H9 (cell line): ENCODE measurements at places on chromosomes 1 and 21.

GRCh38 chr1:28865997-28866650 is 48.2 kb upstream of the EPB41 start:
- H3K36me3 ChIP-seq = no peaks in the 10 kb centered on the region; the same call in 2 of the 3 replicates
- no peak for DNase-seq
- no peaks in the 10 kb centered on the region for H3K4me1 ChIP-seq
- no peak overlapping the region for H3K27ac ChIP-seq

GRCh38 chr1:31234870-31235269 is 4.8 kb downstream of the NKAIN1 start:
- H3K4me1 ChIP-seq = peaks cover 2% of the 10 kb centered on the region; the same call in 1 of the 2 replicates
- no peaks in the 10 kb centered on the region; the same call in 1 of the 2 replicates for H3K27me3 ChIP-seq
- no peak for DNase-seq
- no peaks in the 10 kb centered on the region for H3K36me3 ChIP-seq
- no peak overlapping the region for H3K4me3 ChIP-seq

GRCh38 chr1:113868387-113869083 is 3.0 kb downstream of the PTPN22 start:
- H3K27ac ChIP-seq = no peak overlapping the region
- H3K27me3 ChIP-seq = no peaks in the 10 kb centered on the region

GRCh38 chr1:75171876-75172275 is 37.7 kb downstream of the LHX8 start:
- H3K27ac ChIP-seq = no peak overlapping the region
- DNase-seq = no peak
- no peak overlapping the region for H3K4me3 ChIP-seq
- H3K27me3 ChIP-seq = no peaks in the 10 kb centered on the region
- H3K36me3 ChIP-seq = no peaks in the 10 kb centered on the region

DNA sequence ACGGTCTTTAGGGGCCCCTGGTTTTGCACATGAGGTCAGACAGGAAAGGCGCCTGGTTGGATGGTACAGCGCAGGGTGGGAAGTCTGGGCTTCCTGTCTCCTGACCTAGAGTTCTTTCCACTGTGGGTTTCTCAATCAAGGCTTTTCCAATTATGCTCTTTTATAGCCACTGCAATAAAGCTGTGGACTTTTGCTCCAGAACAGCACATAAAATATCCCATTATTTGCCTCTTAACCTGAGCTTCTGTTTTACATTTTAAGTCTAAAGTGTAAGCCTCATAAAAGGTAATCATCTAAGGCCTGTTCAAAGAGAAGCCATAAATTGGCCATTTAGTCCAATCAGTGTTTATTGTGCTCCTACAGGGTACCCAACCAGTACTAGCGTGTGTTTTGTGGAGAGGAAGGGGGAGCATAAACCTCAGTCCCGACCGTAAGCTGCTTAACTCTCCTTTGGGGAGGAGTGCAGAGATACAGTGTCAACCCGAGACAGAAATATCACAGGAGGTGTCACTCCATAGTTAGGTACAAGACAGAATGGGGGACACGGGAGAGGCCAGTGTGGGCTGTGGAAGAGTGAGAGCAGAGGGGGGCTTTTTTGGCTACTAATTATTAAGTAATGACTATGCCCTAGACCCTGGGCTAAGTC is 270.0 kb downstream of the TRABD2B start:
- H3K36me3 ChIP-seq = no peaks in the 10 kb centered on the region
- no peak overlapping the region for H3K27ac ChIP-seq
- no peak for DNase-seq
- H3K4me1 ChIP-seq = no peaks in the 10 kb centered on the region
- H3K4me3 ChIP-seq = no peak overlapping the region

GRCh38 chr1:52234708-52235107 is 92.8 kb downstream of the ZFYVE9 start:
- no peak for DNase-seq
- H3K36me3 ChIP-seq = no peaks in the 10 kb centered on the region
- H3K27me3 ChIP-seq = no peaks in the 10 kb centered on the region
- no peak overlapping the region for H3K4me3 ChIP-seq

DNA sequence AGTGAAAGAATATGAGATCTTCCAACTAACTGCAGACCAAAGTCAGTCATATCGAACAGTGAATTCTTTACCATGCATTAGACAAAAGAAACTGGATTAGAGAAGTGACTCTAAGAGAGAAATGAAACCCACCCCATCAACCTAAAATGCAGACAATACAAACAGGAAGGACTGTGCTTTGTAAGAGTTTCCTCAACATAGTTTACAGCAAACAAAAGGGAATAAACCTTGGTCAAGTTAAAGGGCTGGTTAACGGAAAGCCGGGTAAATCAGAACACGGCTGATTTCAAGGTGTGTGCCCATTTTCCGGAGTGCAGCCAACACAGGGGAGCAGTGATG is 39.2 kb downstream of the SIPA1L2 start:
- DNase-seq = no peak
- no peaks in the 10 kb centered on the region for H3K27me3 ChIP-seq
- no peak overlapping the region for H3K27ac ChIP-seq
- H3K36me3 ChIP-seq = peaks cover 1% of the 10 kb centered on the region; the same call in 1 of the 3 replicates
- no peaks in the 10 kb centered on the region; the same call in 1 of the 2 replicates for H3K4me1 ChIP-seq

DNA sequence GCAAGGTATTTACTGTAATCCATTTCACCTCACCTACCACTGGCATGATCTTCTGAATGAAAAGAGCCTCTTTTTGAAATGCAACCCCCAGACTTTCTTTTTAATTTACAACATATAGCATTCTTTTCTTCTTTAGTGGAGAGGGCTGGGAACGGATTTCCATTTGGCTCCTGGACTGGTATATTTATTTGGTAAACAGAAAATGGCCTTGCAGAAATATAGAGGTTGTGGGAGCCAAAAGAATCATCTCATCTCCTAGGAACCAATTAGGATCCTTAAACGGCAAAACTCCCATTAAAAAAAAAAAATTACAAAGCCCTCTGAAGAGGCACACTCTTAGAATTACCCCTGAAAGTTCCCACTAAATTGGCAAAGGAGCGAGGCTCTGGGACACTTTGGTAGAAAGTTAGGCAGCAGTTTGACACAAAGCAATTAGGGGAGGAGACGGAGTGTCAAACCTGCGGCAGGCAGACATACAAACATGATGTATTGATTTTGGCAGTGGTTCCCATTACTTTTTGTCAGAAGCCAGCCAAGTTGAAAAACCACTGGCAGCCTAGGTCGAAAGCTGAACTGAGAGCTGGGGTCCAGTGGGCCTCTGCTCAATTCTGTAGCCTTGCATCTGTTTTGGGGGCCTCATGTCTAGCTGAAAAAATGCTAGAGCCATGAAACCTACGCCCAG is 135.1 kb upstream of the MAGI3 start:
- no peak overlapping the region for H3K4me3 ChIP-seq
- H3K27ac ChIP-seq = no peak overlapping the region
- DNase-seq = no peak
- no peaks in the 10 kb centered on the region for H3K27me3 ChIP-seq
- H3K36me3 ChIP-seq = no peaks in the 10 kb centered on the region
- peaks cover 4% of the 10 kb centered on the region; the same call in 1 of the 2 replicates for H3K4me1 ChIP-seq

- H3K36me3 ChIP-seq = no peaks in the 10 kb centered on the region
- H3K27me3 ChIP-seq = no peaks in the 10 kb centered on the region
- no peak for DNase-seq
- H3K4me3 ChIP-seq = no peak overlapping the region
- H3K4me1 ChIP-seq = no peaks in the 10 kb centered on the region
Measured at GRCh38 chr1:16178596-16179497, 23.0 kb upstream of the EPHA2 start.

- no peak overlapping the region for H3K27ac ChIP-seq
- H3K4me1 ChIP-seq = no peaks in the 10 kb centered on the region
- peak; percentile 40 for DNase-seq
Measured at GRCh38 chr1:189787201-189787600, 690.5 kb downstream of the BRINP3 start.

GRCh38 chr1:228011721-228012311 is 5.0 kb downstream of the WNT3A start:
- DNase-seq = no peak
- H3K4me1 ChIP-seq = no peaks in the 10 kb centered on the region
- no peak overlapping the region for H3K27ac ChIP-seq
- no peak overlapping the region; the same call in 2 of the 3 replicates for H3K4me3 ChIP-seq
- peaks cover 54% of the 10 kb centered on the region for H3K27me3 ChIP-seq
- no peaks in the 10 kb centered on the region; the same call in 2 of the 3 replicates for H3K36me3 ChIP-seq

- H3K4me3 ChIP-seq = no peak overlapping the region
- no peak for DNase-seq
Measured at GRCh38 chr1:117793413-117793812, 136.0 kb downstream of the GDAP2 start.

DNA sequence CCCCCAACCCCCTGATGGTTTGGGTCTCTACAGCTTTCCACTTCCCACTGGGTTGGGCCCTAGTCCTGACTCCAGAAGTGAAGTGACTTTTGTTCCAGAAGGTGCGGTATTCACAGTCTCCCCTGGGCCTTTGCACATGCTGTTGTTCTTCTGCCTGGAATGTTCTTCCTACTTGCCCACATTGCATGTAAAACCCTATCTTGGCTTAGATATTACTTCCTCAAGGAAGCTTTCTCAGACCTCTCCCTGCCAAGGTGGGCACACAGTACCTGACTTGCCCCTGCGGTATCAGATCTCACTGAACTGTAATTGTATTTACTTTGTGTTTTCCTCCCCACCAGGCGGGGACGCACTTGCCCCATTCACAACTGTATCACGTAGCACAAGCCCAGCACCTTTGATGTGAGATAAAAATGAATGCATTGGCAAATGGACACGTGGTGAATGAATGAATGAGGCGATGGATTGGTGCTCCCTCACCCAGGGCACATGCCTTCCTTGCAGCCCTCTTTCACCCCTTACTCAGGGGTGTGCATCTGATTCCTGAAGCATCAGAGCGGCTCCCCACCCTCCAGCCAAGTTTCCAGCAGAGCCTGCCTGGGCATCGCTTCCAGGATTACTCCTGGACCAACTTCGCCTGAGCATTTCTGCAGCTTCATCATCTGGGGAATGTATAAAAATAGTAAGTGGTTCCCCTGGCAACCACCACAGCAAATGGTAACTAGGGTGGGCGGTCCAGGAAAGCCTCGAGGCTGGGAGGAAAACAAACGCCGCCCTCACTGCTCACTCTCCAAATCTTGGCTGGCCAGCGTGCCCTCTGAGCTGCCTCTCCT is 19.8 kb downstream of the NENF start:
- no peak overlapping the region for H3K27ac ChIP-seq
- H3K27me3 ChIP-seq = no peaks in the 10 kb centered on the region
- no peaks in the 10 kb centered on the region for H3K36me3 ChIP-seq
- H3K4me1 ChIP-seq = no peaks in the 10 kb centered on the region

DNA sequence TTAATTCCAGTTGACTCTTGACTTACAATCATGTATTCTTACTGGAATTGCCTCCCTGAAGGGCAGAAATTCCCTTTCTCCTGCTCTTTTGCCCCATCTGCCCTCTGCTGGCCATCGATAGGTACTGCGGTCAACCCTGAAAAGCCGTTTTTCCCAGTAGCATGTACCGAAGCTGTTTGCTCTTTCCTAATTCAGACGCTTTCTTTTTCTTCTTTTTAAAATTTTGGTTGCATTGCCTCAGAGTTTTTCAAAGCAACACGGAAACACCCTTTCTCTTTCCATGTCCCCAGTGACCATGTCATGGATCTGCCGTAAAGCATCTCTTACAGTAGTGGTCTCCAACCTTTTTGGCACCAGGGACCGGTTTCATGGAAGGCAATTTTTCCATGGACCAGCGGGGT is 164.2 kb upstream of the C1orf21 start:
- peaks cover 2% of the 10 kb centered on the region; the same call in 1 of the 2 replicates for H3K27me3 ChIP-seq
- H3K27ac ChIP-seq = no peak overlapping the region
- DNase-seq = peak; percentile 54
- no peaks in the 10 kb centered on the region; the same call in 1 of the 2 replicates for H3K4me1 ChIP-seq
- no peaks in the 10 kb centered on the region for H3K36me3 ChIP-seq
- H3K4me3 ChIP-seq = no peak overlapping the region; the same call in 2 of the 3 replicates

- peak; percentile 85 for DNase-seq
- H3K4me3 ChIP-seq = peak within 1 kb of the TSS; percentile 82
- no peak within 1 kb of the TSS for H3K27ac ChIP-seq
Measured at GRCh38 chr1:55039342-55040082, at the start of gene PCSK9. PCSK9 (plus strand) TSS chr1:55039548; CDS start chr1:55039838, 290 bp downstream.

DNA sequence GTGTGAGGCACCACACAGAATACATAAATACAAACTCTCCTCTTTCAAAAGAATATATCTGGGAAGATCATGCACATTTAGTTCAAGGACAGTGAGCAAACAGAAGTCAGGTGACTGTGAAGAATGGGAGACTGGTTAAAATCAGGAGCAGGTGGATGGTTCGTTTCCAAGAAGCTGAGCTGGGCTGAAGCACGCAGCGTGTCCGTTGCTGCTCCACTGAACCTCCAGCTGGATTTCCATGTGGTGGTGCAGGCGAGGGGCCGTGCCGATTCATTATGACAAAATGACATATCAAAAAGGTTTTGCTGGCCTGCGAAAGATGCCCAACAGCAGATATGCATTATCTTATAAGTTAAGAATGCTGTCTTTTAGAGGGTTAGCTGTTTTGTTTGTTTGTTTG is 66.0 kb downstream of the OLIG1 start:
- DNase-seq = no peak
- H3K4me1 ChIP-seq = peaks cover 8% of the 10 kb centered on the region
- H3K4me3 ChIP-seq = no peak overlapping the region
- H3K27me3 ChIP-seq = no peaks in the 10 kb centered on the region
- no peaks in the 10 kb centered on the region; the same call in 1 of the 2 replicates for H3K36me3 ChIP-seq
- H3K27ac ChIP-seq = no peak overlapping the region

DNA sequence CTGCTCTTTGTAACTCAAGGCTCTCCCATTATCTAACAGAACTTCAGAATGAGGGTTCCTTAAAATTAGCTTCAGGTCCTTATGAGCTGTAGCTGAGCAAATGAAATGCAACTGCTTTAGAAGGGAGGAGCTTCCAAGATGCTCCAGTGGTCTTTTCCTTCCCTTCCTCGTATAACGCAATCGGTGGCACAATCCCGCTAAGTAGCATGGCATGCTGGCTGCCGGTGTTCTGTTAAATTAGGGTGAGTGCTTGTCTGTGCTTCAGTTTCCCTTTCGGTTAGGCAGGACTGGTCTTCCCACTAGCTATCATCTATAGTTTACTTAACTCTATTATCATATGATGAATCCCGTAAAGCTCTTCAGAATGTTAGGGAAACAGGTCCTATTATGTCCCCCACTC is 917 bp downstream of the KIAA0040 start:
- H3K4me1 ChIP-seq = no peaks in the 10 kb centered on the region
- no peaks in the 10 kb centered on the region for H3K36me3 ChIP-seq
- H3K27ac ChIP-seq = no peak overlapping the region
- H3K4me3 ChIP-seq = peak overlapping the region; percentile 77
- H3K27me3 ChIP-seq = peaks cover 2% of the 10 kb centered on the region; the same call in 1 of the 2 replicates

DNA sequence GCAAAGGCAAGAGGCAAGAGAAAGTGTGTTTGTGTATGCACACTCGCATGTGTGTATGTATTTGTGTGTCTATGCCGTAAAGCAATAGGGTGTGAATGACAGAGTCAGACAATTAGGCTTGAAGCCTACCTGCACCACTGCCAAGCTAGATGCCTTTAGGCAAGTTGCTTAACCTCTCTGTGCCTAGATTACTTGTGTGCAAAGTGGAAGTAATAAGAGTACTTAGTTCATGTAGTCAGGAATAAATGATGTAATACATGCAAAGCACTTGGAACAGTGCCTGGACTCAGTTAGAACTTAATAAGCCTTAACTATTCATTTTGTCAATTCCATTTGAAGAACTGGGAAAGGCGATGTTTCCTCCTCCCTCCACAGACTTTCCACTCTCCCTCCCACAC is 31.7 kb downstream of the LAMB3 start:
- no peaks in the 10 kb centered on the region; the same call in 1 of the 2 replicates for H3K4me1 ChIP-seq
- no peaks in the 10 kb centered on the region; the same call in 1 of the 3 replicates for H3K36me3 ChIP-seq
- no peak overlapping the region for H3K27ac ChIP-seq
- no peak overlapping the region for H3K4me3 ChIP-seq
